Karpas-422 (cell line): ENCODE measurements at places on chromosomes 11 and 22.

DNA sequence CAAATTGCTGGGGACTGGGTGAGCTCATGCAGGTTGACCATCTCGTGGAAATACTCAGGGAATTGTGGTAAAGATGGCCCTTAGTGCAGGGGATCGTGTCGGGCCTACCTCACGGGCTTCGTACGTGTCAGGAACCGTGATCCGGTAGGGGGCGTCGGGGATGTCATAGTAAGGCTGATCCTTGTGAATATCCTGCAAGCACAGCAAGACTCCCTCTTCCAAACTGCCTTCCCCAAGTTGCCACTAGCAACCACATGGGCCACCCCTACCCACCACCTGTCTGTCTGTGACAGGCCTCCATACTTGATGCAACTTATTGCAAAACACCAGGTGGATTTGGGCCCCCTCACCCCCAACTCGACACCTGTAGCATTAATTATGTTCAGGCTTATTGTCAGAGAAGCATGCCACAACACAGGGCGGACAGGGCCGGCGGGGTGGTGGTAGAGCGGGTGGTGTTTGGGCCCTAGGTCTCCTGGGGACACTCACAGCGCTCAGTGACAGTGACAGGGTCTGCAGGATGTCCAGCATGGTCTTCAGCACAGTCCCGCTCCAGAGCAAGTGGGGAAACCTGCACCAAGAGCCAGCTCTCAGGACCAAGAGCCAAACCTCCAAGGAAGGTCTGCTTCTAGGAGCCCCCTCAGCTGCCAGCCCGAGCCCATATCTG is 22.6 kb upstream of the SERPIND1 start:
- DNase-seq: no peak

GRCh38 chr11:115892016-115892415 is 387.8 kb upstream of the CADM1 start:
- no peak for DNase-seq

- DNase-seq: no peak
These were observed 17.3 kb upstream of the RFPL3 start for GRCh38 chr22:32340411-32340810.

- no peak for DNase-seq
These were observed 115.9 kb upstream of the CCDC179 start for GRCh38 chr11:22976146-22976545.

DNA sequence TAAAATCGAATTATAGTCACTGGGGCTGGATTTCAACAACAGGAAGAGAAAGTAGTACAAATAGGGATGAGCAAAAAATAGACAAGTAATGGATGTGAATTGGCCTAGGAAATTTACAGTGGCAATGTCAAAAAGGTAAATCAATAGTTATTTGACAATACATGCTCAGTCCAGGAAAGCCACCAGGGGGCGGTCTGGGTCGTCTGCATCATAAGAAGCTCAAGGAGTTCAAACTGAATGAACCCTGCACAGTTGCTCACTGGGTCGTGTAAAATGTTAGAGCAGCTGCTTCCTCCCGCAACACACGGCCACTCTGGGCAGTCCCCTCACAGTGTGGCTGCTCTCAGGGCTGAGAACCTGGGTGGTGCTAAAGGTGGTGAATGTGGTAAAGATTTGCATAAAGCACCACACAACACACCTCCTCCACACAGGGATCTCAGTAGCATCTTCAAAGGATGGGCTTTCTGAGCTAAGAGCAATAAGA is 85.9 kb downstream of the ZNF280B start:
- DNase-seq: peak; percentile 91

DNA sequence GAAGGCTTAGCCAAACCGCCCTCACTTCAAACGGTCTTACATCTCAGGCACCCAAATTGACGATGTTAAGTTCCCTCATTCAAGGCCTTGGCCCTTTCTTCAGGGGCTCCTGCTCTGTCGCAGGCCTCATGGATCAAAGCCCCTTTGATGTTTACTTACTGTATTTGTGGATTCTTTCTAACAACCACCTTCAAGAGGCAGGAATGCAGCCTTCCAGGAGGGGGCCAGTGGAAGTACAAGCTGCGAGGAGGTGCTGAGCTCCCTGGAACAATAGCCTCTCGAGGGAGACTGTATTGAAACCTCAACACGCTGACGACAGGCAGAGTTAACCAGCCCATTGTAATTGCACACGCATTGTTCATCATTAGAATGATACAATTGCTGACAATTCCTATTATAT is 209.1 kb downstream of the ST3GAL4 start:
- DNase-seq: no peak

GRCh38 chr22:37896939-37897338 is 9.2 kb upstream of the MICALL1 start:
- no peak for DNase-seq

DNA sequence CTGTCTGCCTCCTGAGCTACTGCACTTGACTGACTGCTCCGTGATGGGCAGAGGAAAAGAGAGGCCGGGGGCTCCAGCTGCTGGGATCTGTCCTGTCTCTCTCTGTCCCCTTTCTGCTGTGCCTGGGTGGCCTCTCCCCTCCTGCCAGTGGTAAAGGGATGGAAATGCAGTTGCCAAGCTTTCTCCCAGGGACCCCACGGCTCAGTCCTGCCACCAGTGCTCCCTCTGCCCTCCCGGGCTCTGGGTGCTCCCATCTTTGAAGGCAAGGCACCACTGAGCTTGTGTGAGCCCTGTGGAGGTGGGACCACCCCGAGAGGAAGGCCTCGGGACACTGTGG is 32.0 kb downstream of the NADSYN1 start:
- DNase-seq: no peak

GRCh38 chr11:125079878-125080530 is 16.9 kb downstream of the SLC37A2 start:
- no peak for DNase-seq

DNA sequence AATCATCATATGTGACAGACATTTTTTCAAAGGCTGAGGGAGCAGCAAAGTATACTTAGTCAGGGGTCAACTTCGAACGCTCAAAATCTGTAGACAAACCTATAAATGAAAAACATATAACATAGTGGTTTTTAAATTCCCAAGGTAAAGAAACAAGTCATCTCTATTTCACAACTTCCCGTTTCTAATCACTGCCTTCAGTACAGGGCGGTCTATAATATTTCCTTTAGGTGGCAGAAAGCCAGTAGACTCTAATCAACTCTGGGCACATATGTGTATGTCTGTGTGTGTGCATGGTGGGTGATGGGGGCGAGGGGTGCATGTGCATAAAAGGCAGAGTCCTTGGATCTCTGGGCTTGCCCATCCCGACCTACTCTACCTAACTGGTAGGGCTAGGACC is 55.0 kb upstream of the ARFGAP3 start:
- DNase-seq: no peak

GRCh38 chr22:31491218-31491962 is 1.7 kb upstream of the EIF4ENIF1 start:
- DNase-seq: no peak

GRCh38 chr11:77775936-77776335 is 44.6 kb downstream of the RSF1 start:
- no peak for DNase-seq

GRCh38 chr11:97687111-97687510 is 1297.3 kb downstream of the JRKL start:
- no peak for DNase-seq

DNA sequence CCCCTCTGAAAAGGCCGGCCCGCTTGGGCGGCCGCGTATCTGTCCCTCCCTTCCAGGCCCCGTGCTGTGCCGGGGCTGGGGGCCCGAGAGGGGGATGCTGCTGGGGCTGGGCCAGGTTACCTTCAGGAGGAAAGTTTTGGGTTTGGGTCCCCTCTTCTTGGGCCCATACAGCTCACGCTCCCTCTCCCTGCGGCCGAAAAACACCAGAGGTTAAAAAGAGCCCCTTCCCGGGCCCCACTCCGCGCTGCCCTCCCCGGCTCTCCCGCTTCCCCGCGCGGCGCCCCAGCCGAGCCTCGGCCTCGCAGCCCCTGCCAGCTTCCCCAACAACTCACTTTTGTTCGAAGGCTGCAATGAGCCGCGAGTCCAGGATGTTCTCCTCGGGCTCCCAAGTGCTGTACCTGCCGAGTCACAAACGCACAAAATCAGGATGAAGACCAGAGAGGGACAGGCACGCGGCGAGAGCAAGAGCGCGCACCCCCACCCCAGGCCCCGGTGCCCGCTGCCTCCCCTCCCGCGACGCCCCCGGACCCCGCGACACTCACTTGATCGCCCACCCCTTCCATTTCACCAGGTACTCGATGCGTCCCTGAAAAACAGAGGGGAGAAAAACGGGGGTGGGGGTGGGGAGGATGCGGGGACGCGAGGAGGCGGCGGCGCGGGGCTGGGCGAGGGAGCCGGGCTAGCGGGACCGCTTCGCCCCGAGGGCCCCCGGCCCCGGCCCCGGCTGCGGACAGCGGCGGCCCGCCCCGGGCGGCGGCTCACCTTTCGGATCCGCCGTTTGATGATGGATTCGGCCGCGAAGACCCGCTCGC is 450 bp downstream of the CBX6 start:
- peak; percentile 70 for DNase-seq

- DNase-seq: no peak
These were observed 142.0 kb downstream of the METTL15 start for GRCh38 chr11:28250192-28250591.

DNA sequence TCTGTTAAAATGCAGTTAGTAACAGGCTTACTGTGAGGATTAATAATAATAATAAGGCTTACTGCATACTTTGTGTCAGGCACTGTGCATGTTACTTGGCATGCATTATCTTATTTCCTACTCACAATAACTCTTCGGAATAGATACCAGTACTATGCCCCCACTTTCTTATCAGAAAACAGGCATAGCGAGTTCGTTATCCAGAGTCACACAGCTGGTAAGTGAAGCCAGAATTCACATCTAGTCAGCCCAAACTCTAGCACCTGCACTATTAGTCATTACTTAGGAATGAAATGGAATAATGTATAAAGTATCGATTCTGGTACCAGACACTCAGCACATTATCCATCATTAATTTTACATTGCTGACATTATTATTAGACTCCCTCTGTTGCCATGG is 155.7 kb upstream of the BLID start:
- no peak for DNase-seq

DNA sequence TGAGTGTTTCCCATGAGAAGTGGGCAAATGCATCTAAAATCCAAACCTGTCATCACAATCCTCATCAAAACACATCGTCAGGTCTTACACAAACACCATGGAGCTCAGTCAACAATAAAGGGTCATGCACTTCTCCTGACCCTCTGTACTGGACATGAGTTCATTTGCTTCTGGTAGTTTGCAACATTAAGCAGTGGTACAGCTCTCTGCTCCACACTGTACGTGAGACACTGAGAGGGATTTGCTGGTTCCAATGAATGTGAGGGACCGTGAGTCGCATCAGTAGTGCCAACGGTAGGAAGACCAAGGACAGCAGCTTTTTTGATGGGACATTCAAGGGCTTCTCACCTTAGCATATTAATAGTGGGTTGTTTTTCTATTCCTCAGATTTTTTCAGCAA is 752.3 kb downstream of the OPCML start:
- DNase-seq: no peak

- DNase-seq: no peak
These were observed 21.5 kb downstream of the RANGAP1 start for GRCh38 chr22:41264408-41264941.

GRCh38 chr11:2586087-2586792 is 113.6 kb downstream of the KCNQ1OT1 start:
- no peak for DNase-seq

DNA sequence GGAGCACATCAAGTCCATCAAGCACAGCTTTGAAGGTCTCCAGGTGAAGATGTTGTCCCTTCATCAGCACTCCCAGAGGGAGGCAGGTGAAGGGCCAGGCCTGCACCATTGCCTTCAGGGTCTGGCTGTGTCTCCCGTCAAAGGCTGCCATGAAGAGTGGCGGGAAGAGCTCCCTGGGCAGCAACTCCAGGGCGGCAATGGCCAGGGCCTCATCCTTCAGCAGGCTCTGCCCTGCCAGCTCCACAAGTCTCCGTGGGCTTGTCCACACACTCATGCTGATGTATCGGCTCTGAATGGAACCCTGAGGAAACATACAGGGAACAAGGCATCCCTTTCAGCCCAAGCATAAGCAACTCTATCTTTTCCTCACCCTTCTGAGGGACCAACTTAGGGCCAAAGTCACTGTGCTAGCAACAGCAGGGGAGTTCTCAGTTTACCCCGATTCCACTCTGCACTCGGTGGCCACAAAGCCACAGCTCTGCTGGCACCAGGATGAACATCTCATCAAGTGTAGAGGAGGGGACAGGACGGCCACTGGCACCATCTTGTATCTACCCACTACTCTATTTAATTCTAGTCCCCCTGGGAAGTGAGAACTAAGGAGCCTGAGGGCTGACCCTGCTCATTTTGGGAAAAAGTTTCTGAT is 8.2 kb downstream of the PRAME start:
- no peak for DNase-seq

DNA sequence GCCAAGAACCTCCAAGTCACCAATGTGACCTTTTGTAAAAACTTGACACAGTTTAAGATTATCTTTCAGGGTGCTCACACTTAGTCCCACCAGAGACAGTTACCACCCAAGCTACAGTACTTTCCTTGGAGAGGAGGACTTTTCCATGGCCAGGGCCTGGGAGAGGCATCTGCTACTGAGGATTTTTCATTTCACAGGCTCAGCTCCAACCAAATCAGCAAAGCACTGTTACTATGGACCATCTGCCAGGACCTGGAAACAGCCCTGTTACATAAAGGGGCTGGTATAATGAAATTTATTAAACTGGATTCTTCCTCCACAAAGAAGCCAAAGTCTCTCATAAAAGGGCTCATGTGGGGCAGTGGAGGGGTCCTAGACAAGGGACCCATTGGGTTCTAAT is 38.6 kb downstream of the SERGEF start:
- DNase-seq: no peak

GRCh38 chr22:26406118-26406517 is 22.9 kb upstream of the ASPHD2 start:
- DNase-seq: peak; percentile 78
